Stimulated activated CD4-positive, alpha-beta T cell treated with anti-CD3 and anti-CD28 coated beads, Interleukin-12 subunit alpha, Interleukin-12 subunit beta, amount 100 ng/mL, for 24 hours (primary cell): ENCODE measurements at places on chromosomes 4 and X.
A peak's percentile ranks its signal among the peaks of the same experiment; 100 is the strongest.

DNA sequence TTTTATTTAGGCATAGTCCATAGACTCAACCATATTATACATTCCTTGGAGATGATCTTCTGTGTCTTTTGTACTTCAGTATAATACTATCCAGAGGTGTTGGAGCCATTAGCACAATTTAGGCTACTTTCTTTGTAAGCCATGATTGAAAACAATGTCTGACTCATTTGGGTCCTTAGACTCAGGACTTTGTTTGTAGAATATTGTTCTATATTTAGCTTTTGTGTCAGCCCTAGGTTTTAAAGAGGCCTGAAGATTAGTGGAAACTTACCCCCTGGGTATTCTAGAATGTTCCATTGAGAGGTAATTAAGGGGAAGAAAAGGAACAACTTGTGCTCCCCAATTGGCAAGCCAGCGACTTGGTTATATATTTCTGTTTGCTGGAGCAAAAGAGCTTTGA lies 145.2 kb upstream of the SCML1 start:
- DNase-seq: no peak

DNA sequence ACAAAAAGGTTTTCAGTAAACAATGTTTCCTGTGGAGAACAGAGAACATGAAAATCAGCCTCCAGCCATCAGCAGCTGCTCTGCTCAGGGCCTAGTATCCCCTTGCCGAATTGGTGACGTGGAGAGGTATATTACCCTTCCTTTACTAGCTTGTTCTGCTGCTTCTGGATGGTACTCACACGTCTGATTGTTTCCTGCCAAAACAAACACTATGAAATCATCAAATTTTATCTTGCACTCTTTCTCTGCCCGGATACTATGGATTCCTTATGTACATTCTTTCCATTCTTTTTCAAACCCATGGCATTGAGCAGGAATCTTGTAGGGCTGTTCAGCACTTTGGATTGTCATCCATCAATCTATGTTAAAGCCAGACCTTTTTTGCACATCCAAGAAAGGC lies 18.8 kb upstream of the METAP1 start:
- DNase-seq: no peak

GRCh38 chr4:14362385-14362784 lies 639.9 kb upstream of the CPEB2 start:
- no peak for DNase-seq

DNA sequence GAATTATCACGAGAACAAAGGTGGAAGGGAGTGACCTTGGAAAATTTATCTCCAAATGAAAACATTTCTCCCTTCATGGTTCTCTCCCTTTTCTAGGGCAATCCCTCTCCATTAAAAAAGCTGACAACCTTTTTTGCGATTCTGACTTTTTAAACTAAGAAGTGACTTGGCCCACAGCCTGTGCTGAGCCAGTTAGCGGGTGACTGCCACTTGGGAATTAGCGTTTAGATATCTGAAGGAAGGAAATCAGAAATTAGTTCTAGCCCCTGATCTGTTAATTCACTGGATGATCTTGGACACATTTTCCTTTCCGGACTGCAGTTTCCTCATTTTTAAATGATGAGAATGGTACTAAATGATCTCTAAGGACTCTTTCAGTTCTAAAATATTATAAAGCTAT lies 245.0 kb downstream of the FBXO8 start:
- DNase-seq: no peak

GRCh38 chr4:87961993-87962392 lies 13.5 kb upstream of the SPP1 start:
- no peak for DNase-seq

DNA sequence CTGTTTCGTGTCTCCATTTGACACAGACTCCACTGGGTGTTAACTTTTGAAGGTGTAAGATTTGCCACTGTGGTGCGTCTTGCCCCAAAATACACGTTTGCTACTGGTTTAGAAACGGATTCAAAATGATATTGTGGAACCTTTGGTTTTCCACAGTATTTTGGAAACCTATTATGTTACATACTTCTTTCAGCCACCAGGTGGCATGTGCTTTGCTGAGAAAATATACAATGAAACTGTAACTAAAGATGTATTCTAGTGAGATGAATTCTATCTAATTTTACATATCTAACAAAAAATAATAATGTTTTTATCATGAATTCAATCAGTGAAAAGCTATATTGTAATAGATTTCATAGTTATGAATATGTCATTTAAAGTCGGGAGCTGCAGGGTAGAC lies 28.4 kb upstream of the SLITRK4 start:
- no peak for DNase-seq

GRCh38 chr4:183240581-183241321 lies 79.3 kb downstream of the CLDN22 start:
- no peak for DNase-seq

DNA sequence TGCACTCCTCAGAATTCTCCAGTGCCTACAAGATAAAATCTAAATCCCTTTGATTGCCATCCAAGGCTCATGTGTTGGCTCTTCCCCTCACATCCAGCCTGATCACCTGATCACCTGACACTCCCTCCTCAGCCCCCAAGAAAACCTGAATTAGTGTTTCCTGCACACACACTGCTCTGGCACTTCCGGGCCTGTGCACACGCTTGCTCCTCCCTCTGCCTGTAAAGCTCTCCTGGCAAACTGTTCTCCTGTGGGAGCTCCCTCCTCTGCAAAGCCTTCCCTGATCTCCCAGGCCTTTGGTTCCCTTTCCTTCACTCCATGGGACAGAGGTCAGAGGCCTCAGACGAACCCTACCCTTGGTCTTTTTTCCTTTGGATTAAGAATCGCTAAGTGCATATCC lies 19.9 kb downstream of the PHKA2 start:
- DNase-seq: no peak

DNA sequence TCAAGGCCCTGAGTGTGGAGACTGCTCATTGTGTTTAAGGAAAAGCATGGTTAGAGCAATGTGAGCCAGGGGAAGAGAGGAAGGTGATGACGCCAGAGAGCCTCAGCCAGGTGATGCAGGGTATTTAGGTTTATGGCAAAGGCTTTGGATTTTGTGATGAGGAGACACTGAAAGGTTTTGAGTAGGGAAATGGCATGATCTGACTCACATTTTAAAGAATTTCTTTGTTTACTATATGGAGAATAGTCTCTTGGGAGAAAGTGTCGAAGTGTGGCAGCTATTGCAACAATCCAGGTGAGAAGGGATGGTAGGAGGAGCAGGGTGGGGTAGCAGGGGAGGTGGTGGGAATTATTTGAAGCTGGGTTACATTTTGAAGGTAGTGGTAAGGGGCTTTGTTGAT lies 293.4 kb upstream of the IGFBP7 start:
- no peak for DNase-seq

DNA sequence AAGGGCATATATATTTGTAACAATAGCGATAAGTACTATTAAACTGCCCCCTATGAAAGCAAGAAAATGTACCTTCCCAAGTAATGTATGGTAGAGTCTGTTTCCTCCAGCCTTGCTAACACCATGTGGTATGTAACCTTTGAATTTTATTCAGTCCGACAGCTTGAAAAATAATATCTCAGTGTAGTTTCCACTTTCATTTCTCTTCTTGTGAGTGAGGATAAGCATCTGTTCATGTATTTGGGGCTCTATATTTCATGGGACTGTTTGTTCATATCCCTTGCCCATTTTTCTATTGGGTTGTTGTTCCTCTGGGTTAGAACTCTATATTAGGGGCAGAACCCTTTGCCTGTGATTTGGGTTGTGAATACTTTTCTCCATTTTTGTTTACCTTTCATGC lies 58.3 kb downstream of the USP38 start:
- DNase-seq: no peak

DNA sequence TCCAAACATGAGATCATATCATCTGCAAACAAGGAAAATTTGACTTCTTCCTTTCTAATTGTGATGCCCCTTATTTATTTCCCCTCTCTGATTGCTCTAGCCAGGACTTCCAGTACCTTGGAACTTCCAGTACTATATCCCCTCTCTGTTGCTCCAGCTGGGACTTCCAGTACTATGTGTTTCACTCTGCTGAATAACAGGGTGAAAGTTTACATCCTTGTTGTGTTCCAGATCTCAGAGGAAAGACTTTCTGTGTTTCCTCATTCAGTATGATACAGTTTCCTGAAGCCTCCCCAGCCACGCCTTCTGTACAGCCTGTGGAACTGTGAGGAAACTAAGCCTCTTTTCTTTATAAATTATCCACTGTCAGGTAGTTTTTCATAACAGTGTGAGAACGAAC lies 381.3 kb upstream of the FAM47C start:
- no peak for DNase-seq

DNA sequence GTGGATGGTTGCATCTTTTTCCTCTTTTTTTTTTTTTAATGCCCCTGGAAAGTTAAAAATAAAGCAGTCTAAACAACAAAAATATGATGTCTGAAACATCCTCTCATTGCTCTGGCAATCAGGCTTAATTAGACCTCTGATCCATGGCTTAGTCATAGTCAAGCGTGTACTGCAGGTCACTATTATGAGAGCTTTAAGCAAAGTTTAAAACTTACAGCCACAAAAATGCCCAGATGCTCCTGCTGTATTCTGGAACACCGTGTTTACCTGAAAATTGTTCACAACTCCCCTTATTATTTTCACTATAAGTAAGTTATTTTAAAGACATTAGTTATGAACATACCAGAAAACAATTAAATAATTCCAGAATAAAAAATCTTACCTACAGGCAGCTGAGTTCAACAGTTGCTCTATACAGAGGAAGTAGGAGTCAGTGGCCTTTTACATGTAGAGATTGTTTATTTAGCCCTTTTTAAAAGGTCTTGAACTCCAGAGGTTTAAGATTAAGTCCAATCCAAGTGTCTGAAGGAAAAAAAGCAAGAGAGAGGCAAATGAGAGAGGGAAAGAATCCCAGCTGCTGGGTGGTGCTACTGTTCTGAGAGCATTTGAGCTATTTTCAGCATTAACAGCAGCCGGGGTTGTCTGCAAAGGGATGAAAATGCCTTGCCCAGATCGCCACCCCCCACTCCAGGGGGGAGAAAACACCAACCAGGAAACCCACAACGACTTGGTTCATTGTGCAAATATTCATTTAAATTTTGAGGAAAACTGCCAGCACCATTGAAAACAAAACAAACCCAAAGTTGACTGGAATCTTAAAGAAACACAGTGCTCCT lies 36.9 kb downstream of the SORBS2 start:
- no peak for DNase-seq

DNA sequence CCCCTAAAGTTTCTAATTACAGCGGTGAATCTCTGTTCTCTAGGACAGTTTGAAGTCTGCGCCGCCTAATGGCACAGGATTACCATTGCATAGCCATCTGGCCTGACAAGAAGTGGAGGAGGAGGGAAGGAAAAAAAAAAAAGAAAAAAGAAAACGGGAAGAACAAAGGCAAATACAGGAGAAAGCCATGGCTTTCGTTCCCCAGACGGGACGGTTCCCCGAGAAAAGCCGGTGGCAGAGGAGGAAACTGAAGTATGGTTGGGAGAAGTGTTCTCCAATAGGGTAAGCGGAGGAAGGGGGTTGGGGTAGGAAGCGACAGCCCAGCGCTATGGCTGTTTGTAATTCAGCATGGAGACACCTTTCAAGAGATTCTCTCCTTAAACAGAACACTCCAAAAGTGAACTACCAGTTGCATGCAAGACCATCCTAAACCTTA lies 80.8 kb downstream of the HMGN5 start:
- DNase-seq: peak; percentile 20

GRCh38 chr4:100895556-100896197 lies 377.9 kb upstream of the EMCN start:
- no peak for DNase-seq

DNA sequence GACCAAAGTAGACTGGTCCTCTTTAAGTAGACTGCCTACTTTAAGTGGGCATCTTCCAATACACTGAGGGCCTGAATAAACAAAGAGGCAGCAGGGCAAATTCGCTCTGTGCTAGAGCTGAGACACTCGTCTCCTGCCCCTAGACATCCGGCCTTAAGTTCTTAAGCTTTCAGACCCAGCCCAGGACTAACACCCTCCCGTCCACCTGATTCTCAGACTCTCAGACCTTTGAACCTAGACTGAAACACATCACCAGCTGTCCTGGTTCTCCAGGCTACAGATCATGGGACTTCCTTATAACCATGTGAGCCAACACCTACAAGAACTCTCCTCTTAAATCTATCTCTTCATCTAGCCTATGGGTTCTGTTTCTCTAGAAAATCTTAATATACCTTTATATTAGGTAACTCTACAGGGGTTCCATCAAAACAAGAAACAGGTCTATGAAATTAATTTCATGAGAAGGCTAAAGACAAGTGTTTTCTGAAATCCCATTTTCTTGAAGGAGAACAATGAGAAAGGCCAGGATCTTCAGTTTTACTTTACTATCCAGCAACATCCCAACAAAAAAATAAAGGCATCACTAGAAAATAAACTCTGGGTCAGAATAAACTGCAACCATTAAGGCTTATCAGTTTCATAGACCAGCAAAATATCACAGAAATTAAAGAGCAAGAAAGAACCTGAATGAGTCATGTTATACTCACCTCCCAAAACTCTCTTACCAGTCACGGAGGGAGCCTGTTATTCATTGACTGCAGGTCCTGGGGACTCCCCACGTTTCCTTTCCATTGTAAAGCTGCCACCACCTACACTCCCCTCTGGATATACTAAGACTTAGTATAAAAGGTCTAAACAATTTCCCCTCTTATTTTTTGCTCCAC lies 14.8 kb downstream of the ADGRA3 start:
- peak; percentile 16 for DNase-seq

DNA sequence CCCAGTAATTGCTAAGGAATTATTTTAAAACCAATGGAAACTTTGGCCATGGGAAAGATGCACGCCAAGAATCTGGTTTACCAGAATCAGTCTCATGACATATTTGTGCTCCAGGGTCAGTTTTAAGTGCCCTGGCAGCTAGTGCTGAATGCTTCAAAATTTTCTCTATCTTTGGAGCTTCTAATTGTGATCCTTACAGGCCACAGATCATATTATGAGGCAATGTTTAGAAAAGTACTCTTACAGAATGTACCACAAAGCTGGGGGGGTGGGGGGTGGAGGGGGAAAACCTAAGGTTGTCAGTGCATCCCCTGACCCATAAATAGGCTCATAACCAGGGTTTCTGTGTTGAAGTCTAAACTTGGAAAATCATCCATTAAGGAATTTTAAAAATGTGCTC lies 514.5 kb downstream of the INPP4B start:
- no peak for DNase-seq
